Astrocyte (in vitro differentiated cells and primary cell): ENCODE measurements at places on chromosomes 3 and 15.

DNA sequence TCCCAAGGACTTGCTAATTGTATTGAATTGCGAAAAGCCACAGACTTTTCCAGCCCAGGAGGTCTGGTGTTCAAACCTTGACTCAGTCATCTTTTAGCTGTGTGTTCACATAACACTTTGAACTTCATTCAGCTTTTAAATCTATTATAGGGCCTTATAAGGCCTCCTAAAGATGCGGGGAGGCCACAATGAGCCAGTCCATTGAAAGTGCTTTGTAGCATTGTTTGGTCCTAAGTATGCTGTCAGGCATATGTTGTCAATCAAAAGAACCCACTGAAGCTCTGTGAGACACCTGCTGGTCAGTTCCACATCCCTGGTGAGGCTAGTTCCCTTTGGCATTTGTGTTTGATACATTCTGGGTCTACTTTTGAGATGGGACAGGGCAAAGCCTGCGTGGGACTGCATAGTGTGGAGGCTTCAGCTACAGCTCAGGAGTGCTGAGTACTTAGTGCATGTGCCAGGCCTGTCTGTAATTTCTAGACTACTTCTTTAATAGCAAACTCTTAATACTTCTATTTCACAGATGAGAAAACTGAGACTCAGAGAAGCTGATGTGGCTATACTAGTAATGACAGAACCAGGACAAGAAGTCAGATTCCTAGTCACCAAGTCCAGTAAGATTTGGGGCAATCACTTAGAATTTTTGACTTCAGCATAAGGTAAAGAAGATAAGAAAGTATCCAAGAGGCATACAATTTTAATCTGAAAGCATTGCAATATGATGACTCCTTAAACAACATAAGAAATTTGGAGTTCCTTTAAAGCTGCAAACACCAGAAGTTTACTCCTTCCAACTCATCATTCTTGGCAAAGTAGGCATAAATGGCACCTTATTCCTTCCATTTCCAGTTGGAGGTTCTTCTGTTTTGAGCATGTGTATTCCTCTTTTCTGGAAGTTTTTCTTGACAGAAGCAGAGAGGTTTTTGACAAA lies 213.0 kb downstream of the PDCD6IP start:
- peak; percentile 36 for DNase-seq

DNA sequence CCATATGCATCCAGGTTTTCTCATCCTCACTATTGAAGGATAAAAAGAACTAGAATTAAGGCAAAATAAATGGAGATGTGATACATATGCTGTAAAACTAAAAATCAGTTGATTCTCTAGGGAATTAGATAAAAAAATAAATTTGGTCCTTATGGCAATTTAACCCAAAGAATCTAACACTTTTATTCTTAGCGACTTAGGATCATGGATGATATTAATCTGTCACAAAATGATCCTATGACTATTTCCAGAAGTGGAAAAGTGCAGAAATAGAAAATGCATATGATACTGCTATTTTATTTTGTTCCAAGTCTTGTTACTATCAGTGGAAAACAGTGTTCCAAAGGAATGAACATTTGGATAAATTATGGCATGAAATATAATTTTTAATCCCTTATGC lies 746.3 kb downstream of the ROBO2 start:
- DNase-seq: no peak

- no peak for DNase-seq
These were observed 1.6 kb downstream of the LINGO1 start for GRCh38 chr15:77630956-77631744.

- no peak for DNase-seq
These were observed 49.4 kb upstream of the LCTL start for GRCh38 chr15:66614951-66615760.

GRCh38 chr3:196557236-196557635 lies 11.1 kb downstream of the WDR53 start:
- DNase-seq: no peak

- no peak for DNase-seq
These were observed 20.2 kb downstream of the NIPA1 start for GRCh38 chr15:22806664-22807063.

GRCh38 chr15:60043744-60044435 lies 39.8 kb downstream of the FOXB1 start:
- DNase-seq: no peak

GRCh38 chr15:45573961-45574629 lies 13.1 kb upstream of the BLOC1S6 start:
- no peak for DNase-seq

- peak; percentile 64 for DNase-seq
These were observed 65.3 kb downstream of the MEIS2 start for GRCh38 chr15:37034835-37035748.

GRCh38 chr15:35195649-35196048 lies 110.6 kb upstream of the NANOGP8 start:
- no peak for DNase-seq

DNA sequence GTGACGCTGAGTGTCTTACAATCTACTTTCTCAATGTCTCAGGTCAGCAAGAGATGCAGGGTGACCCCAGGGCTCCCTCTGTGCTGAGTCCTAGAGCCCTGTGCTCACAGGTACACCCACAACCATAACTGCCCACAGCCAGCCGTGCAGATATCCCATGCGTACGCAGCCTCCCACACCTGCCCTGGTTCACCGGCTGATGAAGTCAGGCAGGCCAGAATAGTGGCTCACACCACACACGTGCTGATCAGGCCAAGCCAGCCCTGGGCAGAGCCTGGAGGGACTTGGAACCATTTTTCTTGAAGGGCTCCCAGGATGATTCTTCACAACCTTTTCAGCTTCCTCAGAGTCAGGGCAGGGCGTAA lies 63.6 kb upstream of the RPL32 start:
- no peak for DNase-seq

GRCh38 chr3:174737966-174738365 lies 121.2 kb upstream of the NAALADL2 start:
- DNase-seq: no peak

DNA sequence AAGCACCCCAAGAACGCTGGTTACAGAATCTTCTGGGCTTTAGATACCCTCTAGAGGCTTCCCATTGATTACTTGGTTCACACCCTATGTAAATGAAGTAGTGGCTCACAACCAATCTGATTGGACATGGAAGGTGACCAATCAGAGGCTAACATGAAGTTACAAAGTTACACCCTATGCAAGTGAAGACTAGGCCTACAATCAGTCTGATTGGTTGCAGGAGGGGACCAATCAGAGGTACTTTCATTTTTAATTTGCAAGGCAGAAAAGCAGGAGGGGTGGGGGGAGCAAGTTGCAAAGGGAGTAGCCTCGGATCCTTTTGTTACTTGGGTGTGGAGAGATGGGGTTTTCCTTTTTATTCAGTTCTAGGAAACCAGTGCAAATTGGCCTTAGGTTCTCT lies 11.1 kb upstream of the RTP2 start:
- DNase-seq: peak; percentile 36

DNA sequence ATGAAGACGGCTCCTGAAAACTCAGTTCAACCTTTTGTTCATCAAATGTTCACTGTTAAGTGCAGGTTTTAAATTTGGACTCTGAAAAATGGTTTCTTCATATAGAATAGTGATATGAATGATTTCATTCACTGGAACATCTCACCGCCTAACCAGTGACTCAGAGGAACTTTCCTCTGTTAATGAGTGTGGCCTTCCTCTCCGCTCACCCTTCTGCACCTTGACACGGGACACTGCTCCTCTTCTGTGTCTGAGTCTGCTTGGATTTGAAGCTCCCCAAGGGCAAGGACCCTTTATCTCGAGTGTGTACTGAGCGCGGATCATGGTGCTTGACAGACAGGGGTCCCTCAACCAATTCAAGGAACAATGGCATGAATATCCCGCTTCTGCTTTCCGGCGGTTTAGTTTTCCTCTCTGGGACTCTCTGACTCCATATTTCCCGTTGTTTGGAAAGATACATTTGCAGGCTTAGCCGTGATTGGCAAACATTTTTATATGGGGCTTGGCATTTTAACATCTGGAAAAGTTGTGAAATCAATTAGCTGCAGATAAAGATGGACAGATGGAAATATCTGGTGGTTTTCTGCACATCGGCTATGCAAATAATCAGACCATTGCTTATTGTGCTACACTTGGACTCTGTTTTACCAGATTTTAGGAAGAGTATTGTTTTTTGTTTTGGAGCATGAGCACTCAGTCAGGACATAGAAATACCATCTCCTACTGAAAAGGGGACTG lies 20.9 kb downstream of the KBTBD8 start:
- DNase-seq: no peak

- no peak for DNase-seq
These were observed 16.9 kb downstream of the NR2F2 start for GRCh38 chr15:96347181-96348111.

DNA sequence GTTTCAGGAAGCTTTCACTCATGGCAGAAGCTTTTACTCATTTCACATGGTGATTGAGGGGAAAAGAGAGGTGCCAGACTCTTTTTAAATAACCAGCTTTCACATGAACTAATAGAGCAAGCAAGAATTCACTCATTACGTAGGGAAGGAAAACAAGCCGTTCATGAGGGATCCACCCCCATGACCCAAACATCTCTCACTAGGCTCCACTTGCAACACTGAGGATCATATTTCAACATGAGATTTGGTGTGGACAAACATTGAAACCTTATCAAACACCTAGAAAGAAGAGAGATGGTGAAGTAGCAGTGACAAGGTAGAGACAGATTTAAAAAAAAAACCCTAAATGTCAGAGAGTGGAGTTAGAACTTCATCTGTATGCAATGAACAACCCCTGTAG lies 408.6 kb upstream of the PDZRN3 start:
- no peak for DNase-seq

DNA sequence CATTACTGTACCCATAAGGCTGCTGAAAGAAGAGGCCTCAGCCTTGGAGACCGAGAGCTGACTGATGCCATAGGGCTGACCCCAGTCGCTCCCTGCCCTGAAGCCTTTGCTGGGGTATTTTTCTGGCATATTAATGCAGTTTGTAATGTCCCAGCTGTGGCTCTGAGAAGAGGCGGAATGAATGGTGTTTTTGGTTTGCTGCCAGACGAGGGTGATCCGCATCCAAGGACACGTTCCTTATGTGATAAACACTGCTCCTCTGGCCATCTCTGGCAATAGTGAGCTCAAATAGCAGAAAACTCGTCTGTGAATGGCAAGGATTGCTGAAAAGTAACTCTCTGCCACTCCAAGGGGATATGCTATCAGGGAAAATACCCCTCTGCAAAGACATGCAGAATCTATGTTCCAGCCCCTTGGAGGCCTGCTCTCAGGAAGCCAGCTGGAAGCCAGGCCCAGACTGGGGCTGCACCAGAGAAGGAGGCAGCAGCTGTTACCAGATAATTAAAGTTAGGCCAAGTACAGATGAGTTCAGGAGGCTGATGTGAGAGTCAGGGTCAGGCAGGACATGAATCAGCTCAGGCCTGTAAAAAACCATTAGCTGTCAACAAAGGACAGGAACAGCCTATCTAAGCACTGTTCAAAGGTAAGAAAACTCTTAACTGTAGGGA lies 28.9 kb upstream of the KLHL6 start:
- no peak for DNase-seq

GRCh38 chr3:113630956-113631542 lies 65.4 kb downstream of the USF3 start:
- DNase-seq: no peak

- DNase-seq: no peak
These were observed 187.4 kb downstream of the GOLGA6L6 start for GRCh38 chr15:20353966-20354883.

- no peak for DNase-seq
These were observed 1389.3 kb upstream of the ALCAM start for GRCh38 chr3:103977417-103977816.

DNA sequence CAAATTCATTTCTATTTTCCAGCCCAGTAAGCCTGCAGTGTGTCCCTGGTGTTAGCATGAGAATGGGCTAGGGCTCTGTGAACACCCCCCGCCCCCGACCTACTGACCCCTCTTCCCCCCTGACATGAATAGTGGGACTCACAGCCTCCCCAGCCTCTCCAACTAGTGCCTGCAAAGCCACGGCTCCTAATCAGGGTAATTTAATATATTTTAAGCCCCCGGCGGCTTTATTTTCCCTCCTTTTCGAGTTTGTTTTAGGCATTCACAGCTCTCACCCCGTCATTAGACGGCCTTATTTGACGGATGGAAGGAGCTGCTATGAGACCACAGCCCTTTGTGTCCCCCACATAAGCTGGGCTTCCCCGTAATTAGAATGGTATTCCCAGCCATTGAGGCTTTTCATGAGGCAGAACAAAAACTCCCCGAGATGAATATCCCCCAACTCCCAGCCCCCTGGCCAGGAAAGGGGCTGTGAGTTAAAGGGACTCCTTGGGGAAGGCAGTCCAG lies 78.3 kb upstream of the POLG start:
- DNase-seq: no peak

DNA sequence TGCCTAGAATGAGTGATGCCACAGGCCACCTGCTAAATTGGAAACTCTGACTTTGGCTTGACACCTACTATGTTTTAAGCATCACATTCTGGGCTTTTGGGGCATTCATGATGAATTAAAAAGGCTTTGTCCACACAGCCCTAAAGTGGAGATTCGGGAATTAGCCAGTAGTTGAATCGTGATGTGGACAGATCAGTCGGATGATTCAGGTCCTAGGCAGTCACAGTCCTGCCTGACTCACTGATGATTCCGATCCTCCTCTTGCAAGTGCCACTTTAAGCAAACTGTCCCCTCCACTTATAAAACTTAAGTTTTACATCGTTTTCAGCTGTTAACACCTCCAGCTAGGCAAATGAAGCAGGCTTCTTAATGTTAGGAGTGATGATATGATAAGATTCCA lies 75.3 kb downstream of the SYNPR start:
- peak; percentile 67 for DNase-seq

GRCh38 chr3:150097588-150097890 lies 126.8 kb upstream of the PFN2 start:
- peak; percentile 81 for DNase-seq

- peak; percentile 32 for DNase-seq
These were observed 46.6 kb downstream of the MAGI1 start for GRCh38 chr3:65992106-65992505.

GRCh38 chr3:98483626-98484025 lies 13.9 kb upstream of the OR5K2 start:
- no peak for DNase-seq

DNA sequence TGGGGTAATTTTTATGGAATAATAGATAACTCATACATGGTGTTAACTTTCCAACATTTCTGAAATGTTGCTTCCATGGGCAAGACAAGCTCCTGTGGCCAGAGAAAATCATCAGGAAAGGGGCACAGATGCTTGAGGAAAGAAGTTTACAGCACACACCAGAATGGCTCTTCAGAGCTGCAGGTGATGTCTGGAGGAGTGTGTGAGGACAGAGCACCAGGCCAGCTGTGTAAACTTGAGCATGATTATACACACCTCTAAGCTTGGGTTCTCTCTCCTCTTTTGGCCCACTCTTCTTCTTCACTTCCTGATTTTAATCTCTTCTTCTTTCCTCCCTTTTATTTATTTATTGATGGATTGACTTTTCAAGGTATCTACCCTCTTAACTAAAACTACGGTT lies 676.0 kb downstream of the GRM7 start:
- DNase-seq: no peak

GRCh38 chr15:62509395-62509958 lies 344.4 kb upstream of the C2CD4B start:
- DNase-seq: no peak

- peak; percentile 47 for DNase-seq
These were observed 37.8 kb upstream of the IL20RB start for GRCh38 chr3:136919799-136920580.
